ENCODE measurements at places on chromosomes 1 and 21. TPM values are rescaled to one million over a fixed set of nuclear protein-coding genes. Genes with fewer than 3 reads are reported as not detected.

The RGS16 gene
- 1.3 TPM for total RNA-seq

- H3K27ac ChIP-seq: no peak overlapping the region
- H3K27me3 ChIP-seq: no peaks in the 10 kb centered on the region
These were observed 2.7 kb upstream of the TMPRSS3 start for GRCh38 chr21:42398436-42399028.

The S100A4 gene
- 423 TPM for total RNA-seq

- no peak overlapping the region for H3K4me3 ChIP-seq
- DNase-seq: no peak
- no peaks in the 10 kb centered on the region for H3K36me3 ChIP-seq
- peaks cover 4% of the 10 kb centered on the region for H3K27me3 ChIP-seq
- H3K27ac ChIP-seq: no peak overlapping the region
These were observed 2.2 kb upstream of the FYB2 start for GRCh38 chr1:56821462-56821797.

- H3K27me3 ChIP-seq: no peaks in the 10 kb centered on the region
- no peak for DNase-seq
- H3K36me3 ChIP-seq: peaks cover 14% of the 10 kb centered on the region
- H3K27ac ChIP-seq: peak overlapping the region; percentile 74
- H3K4me1 ChIP-seq: peaks cover 39% of the 10 kb centered on the region
These were observed 642 bp downstream of the SLC30A7 start for GRCh38 chr1:100896481-100896982.

The CRTC2 gene
- total RNA-seq: 43.7 TPM

DNA sequence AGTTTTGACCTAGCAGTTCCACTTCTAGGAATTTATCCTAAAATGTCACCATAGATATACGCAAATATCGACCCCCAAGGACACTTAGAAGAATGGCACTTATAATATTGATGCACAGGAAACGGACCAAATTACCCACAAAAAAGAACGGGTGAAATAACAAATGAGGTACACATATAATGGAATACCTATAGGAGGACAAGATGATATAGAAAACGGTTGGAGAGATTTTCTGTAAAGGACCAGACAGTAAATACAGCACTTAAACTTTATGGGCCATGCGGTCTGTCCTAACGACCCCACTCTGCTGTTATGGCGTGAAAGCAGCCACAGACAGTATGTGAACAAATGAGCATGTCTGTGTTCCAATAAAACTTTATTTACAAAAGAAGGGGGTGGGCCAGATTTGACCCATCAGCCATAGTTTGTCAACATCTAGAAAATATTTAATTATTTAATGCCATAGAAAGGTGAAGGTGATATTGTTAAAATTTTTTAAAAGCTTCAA, 2.4 kb downstream of the TMPRSS3 start:
- DNase-seq: no peak
- no peaks in the 10 kb centered on the region for H3K4me1 ChIP-seq
- no peak overlapping the region for H3K27ac ChIP-seq
- H3K27me3 ChIP-seq: no peaks in the 10 kb centered on the region
- no peak overlapping the region for H3K4me3 ChIP-seq

- no peak for DNase-seq
- H3K27me3 ChIP-seq: no peaks in the 10 kb centered on the region
- no peak overlapping the region for H3K4me3 ChIP-seq
- no peak overlapping the region for H3K27ac ChIP-seq
These were observed 33.9 kb upstream of the PIGC start for GRCh38 chr1:172477741-172478140.

The TARS2 gene
- total RNA-seq: 25.5 TPM

The KCNA2 gene
- total RNA-seq: 16.4 TPM

DNA sequence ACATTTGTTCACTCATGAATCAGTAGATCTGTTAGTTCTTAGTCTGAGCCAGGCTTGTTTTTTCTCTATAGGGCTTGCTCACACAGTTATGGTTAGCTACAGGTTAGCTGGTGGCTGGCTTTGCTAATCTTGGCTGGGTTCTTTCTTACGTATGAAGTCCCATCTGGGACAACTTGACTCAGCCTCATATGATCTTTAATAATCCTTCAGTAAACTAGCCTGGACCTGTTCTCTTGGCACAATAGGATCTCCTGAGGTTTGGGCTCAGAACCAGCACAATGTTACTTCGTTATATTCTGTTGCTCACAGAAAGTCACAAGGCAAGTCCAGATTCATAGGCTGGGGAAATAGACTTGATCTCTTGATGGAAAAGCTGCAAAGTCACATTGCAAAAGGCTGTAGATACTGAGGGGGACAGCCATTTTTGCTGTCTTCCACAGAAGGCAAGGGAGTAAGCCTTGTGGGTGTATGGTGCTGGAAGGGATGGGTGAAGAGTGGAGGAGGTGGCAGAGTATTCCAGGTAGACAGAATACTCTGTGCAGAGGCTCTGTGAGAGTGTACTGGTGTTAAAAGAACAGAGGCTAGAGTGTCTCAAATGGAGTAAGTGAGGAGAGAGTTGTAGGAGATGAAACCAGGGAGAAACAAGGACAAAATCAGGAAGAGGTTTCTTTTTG, 24.4 kb downstream of the EFCAB7 start:
- H3K27me3 ChIP-seq: no peaks in the 10 kb centered on the region
- H3K27ac ChIP-seq: peak overlapping the region; percentile 59
- H3K4me3 ChIP-seq: no peak overlapping the region

- DNase-seq: no peak
- no peak overlapping the region for H3K27ac ChIP-seq
- H3K4me1 ChIP-seq: peaks cover 7% of the 10 kb centered on the region
These were observed 134.0 kb upstream of the DPYD start for GRCh38 chr1:98054786-98055185.

DNA sequence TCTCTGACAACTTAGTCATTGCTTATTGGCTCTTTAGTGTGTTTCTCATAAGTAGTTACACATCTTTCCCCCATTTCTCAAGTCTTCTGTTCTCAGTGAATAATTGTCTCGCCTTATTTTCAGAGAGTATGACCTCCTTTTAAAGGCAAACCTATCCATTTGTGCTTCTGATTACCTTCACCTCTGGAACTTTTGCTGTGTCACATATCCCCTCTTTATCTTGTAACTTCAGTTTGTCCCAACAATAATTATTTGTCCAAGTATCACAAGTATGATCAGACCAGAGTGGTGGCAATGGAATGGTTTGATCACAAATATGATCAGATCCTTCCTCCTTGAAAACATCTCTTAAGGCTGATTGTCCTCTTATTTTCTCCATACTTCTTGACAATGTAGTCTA, 5.3 kb upstream of the MRPS21 start:
- H3K27me3 ChIP-seq: no peaks in the 10 kb centered on the region
- no peak overlapping the region for H3K27ac ChIP-seq
- DNase-seq: no peak
- H3K4me3 ChIP-seq: no peak overlapping the region
- no peaks in the 10 kb centered on the region for H3K4me1 ChIP-seq

- no peak for DNase-seq
- peaks cover 55% of the 10 kb centered on the region for H3K36me3 ChIP-seq
- no peaks in the 10 kb centered on the region for H3K27me3 ChIP-seq
- no peak overlapping the region for H3K4me3 ChIP-seq
- H3K27ac ChIP-seq: no peak overlapping the region
- H3K4me1 ChIP-seq: no peaks in the 10 kb centered on the region
These were observed 35.9 kb downstream of the CD46 start for GRCh38 chr1:207787776-207788175.
